SJCRH30 (cell line): ENCODE measurements at places on chromosomes 4 and X. TPM values are rescaled to one million over a fixed set of nuclear protein-coding genes. Genes with fewer than 3 reads are reported as not detected.
A peak's percentile ranks its signal among the peaks of the same experiment; 100 is the strongest.

The ERVMER34-1 gene
- 0.04 TPM in 1 of 2 replicates, not detected in the other for total RNA-seq

The SLITRK4 gene
- 0.02 TPM in 1 of 2 replicates, not detected in the other for total RNA-seq

The CT47B1 gene
- total RNA-seq, result not detected in 2 replicates

DNA sequence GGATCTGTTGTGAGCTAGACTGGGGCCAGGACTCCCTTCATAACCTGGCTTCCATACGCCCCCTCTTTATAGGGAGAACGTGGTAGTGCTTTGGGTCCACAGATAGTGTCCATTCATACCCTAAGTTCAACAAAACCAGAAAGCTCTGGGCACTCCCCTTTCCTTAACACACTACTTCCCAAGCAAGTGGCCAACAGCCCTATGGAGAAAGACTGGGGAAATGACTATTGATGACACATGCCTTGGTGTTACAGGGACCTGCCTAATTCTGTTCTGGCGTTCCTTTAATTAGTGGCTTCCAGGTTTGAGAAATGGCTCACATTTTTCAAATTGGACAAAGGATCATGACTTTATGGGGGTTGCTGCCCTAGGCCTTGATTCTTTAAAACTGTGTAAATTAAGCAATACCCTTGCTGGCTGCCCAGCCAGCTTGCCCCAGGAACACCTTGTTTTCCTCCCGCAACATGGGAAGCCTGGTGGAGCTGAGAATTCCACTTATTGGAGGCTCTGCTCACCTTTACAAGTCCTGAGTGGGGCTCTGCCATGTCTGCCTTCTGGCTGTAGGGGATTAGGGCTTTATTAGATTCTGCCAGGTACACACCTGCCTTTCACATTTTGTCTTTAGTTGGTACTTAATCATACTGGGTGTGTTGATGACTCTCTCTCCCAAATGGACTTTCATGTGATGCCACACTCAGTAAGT, 61.1 kb downstream of the RGS12 start:
- no peaks in the 10 kb centered on the region for H3K27me3 ChIP-seq
- peaks cover 9% of the 10 kb centered on the region; the same call in 1 of the 2 replicates for H3K36me3 ChIP-seq
- H3K4me1 ChIP-seq, result no peaks in the 10 kb centered on the region
- H3K27ac ChIP-seq, result no peak overlapping the region
- DNase-seq, result no peak

The SUV39H1 gene
- 10.2 and 10.5 TPM in 2 replicates for total RNA-seq

GRCh38 chr4:88219099-88219498, 60.7 kb upstream of the ABCG2 start:
- H3K27me3 ChIP-seq, result no peaks in the 10 kb centered on the region
- H3K4me3 ChIP-seq, result no peak overlapping the region
- H3K36me3 ChIP-seq, result no peaks in the 10 kb centered on the region
- no peaks in the 10 kb centered on the region for H3K4me1 ChIP-seq

The TMPRSS11F gene
- total RNA-seq, result not detected in 2 replicates

- peak; percentile 55 for DNase-seq
- H3K36me3 ChIP-seq, result no peaks in the 10 kb centered on the region
- peaks cover 3% of the 10 kb centered on the region for H3K4me1 ChIP-seq
- no peaks in the 10 kb centered on the region for H3K27me3 ChIP-seq
- H3K27ac ChIP-seq, result no peak overlapping the region
Measured at GRCh38 chr4:74805601-74806000, 11.3 kb upstream of the BTC start.

- no peak overlapping the region for H3K4me3 ChIP-seq
- no peaks in the 10 kb centered on the region for H3K36me3 ChIP-seq
- no peaks in the 10 kb centered on the region for H3K27me3 ChIP-seq
- H3K4me1 ChIP-seq, result no peaks in the 10 kb centered on the region
- H3K27ac ChIP-seq, result no peak overlapping the region
Measured at GRCh38 chr4:54999003-54999402, 126.4 kb downstream of the KDR start.

- H3K4me1 ChIP-seq, result peaks cover 11% of the 10 kb centered on the region
- H3K27me3 ChIP-seq, result no peaks in the 10 kb centered on the region
- no peak for DNase-seq
- no peaks in the 10 kb centered on the region for H3K36me3 ChIP-seq
- H3K4me3 ChIP-seq, result no peak overlapping the region
Measured at GRCh38 chr4:98848448-98848847, 80.5 kb downstream of the EIF4E start.

The F9 gene
- total RNA-seq, result not detected in 2 replicates

The IL3RA gene
- total RNA-seq, result not detected in 2 replicates

DNA sequence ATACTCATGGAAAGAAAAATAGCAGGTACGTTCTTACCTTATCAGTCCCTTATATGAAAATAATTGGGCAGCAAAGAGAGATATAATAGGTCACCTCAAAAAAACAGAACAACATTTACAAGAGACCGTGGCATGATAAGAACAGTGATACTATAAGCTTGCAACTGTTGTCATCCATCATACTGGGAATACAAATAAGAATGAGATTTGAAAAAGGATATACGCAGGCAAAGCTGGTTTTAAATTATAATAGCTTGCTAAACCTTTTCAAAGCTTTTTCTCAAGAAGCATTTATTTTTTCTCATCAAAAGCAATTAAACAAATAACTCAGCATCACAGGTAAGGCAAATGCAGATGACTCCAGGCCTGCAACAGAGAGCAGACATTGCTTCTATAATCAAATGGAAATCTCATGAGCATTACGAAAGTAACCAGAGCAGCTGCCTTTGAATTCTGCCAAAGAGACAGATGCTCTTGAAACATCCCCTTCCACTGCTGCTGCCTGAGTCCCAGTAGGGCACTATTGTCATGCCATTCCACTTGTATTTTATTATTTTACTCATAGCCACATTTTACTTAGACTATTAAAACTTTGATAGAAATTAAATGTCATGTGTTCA, 620.6 kb upstream of the GNPDA2 start:
- H3K27me3 ChIP-seq, result no peaks in the 10 kb centered on the region
- peaks cover 16% of the 10 kb centered on the region for H3K4me1 ChIP-seq
- peak overlapping the region; percentile 17; the same call in 1 of the 2 replicates for H3K4me3 ChIP-seq

- peaks cover 6% of the 10 kb centered on the region; the same call in 1 of the 2 replicates for H3K4me1 ChIP-seq
- H3K27me3 ChIP-seq, result no peaks in the 10 kb centered on the region
- H3K36me3 ChIP-seq, result no peaks in the 10 kb centered on the region
- H3K4me3 ChIP-seq, result no peak overlapping the region
- no peak overlapping the region for H3K27ac ChIP-seq
Measured at GRCh38 chr4:144787365-144788258, 141.7 kb downstream of the HHIP start.

- no peak overlapping the region for H3K4me3 ChIP-seq
- H3K4me1 ChIP-seq, result no peaks in the 10 kb centered on the region
- DNase-seq, result no peak
- no peaks in the 10 kb centered on the region for H3K27me3 ChIP-seq
- no peak overlapping the region for H3K27ac ChIP-seq
Measured at GRCh38 chr4:184269879-184270430, 52.3 kb upstream of the ENPP6 start.

The TCEAL2 gene
- not detected in 2 replicates for total RNA-seq

GRCh38 chrX:123625952-123626351, 106.9 kb downstream of the THOC2 start:
- H3K36me3 ChIP-seq, result peaks cover 75% of the 10 kb centered on the region
- H3K27me3 ChIP-seq, result no peaks in the 10 kb centered on the region
- no peak for DNase-seq
- 0 out of 2 replicates have a peak, but pooled peaks cover 2% of the 10 kb centered on the region for H3K4me1 ChIP-seq
- H3K27ac ChIP-seq, result no peak overlapping the region
- no peak overlapping the region for H3K4me3 ChIP-seq

DNA sequence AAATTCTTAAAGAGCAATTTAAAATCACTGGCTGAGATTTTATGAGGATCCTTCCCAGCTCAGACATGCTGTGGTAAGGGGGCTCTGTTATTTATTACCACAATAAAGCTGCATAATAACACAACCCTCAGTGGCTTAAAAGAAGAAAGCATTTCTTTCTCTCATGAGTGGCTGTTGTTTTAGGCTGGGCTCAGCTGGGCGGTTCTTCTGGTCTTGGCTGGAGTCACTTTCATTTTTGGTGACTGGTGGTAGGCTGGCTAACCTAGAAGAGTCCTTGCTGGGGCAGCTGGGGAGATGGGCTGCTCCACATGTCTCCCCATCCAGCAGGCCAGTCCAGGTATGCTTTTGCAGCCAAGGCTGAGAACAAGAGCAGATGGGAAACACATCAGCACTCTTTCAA, 113.0 kb upstream of the MSX1 start:
- H3K27ac ChIP-seq, result no peak overlapping the region
- DNase-seq, result no peak
- H3K4me3 ChIP-seq, result no peak overlapping the region
- H3K4me1 ChIP-seq, result no peaks in the 10 kb centered on the region
- no peaks in the 10 kb centered on the region for H3K27me3 ChIP-seq

- H3K27ac ChIP-seq, result no peak overlapping the region
- DNase-seq, result peak; percentile 13
- H3K4me1 ChIP-seq, result no peaks in the 10 kb centered on the region
- no peaks in the 10 kb centered on the region for H3K27me3 ChIP-seq
Measured at GRCh38 chrX:69216446-69216845, 51.2 kb upstream of the PJA1 start.

The MGAT4D gene
- total RNA-seq, result not detected in 2 replicates

GRCh38 chrX:105910563-105911105, 88.3 kb downstream of the NRK start:
- no peaks in the 10 kb centered on the region for H3K4me1 ChIP-seq
- H3K36me3 ChIP-seq, result no peaks in the 10 kb centered on the region
- H3K4me3 ChIP-seq, result no peak overlapping the region
- DNase-seq, result no peak

GRCh38 chr4:145808848-145809512, 129.0 kb downstream of the C4orf51 start:
- H3K4me1 ChIP-seq, result no peaks in the 10 kb centered on the region
- no peak for DNase-seq
- peaks cover 2% of the 10 kb centered on the region; the same call in 1 of the 2 replicates for H3K36me3 ChIP-seq

- no peak overlapping the region for H3K27ac ChIP-seq
- DNase-seq, result no peak
- no peak overlapping the region for H3K4me3 ChIP-seq
- no peaks in the 10 kb centered on the region for H3K4me1 ChIP-seq
- no peaks in the 10 kb centered on the region for H3K27me3 ChIP-seq
Measured at GRCh38 chrX:151538190-151539122, 25.0 kb upstream of the PASD1 start.

GRCh38 chr4:135553213-135553612, 1351.6 kb upstream of the PABPC4L start:
- no peak for DNase-seq
- no peaks in the 10 kb centered on the region for H3K36me3 ChIP-seq
- no peaks in the 10 kb centered on the region for H3K4me1 ChIP-seq
- no peak overlapping the region for H3K27ac ChIP-seq

The DMRTC1B gene
- not detected in 2 replicates for total RNA-seq

- no peak overlapping the region for H3K4me3 ChIP-seq
- H3K27me3 ChIP-seq, result no peaks in the 10 kb centered on the region
- no peak overlapping the region for H3K27ac ChIP-seq
Measured at GRCh38 chr4:154218051-154218450, 273.5 kb downstream of the DCHS2 start.

DNA sequence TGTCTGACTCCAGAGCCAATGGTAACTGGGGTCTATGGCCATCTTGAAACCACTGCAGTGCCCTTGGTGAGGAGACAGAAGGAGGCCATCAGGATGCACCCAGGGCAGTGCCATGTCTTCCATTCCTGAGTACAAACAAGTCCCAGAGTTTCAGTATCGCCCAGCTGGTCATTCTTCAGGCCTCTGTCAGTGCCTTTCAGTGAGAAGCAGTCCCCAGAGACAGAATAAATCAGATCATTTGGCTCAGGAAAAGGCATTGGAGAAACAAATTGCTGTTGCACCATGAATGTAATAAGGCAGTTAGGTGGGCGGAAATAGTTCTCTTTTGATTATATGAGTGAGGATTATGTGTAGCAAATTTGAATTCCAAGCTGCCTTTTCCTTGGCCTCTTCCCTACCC, 21.3 kb downstream of the ADGRG4 start:
- no peak overlapping the region for H3K27ac ChIP-seq
- H3K36me3 ChIP-seq, result no peaks in the 10 kb centered on the region
- no peaks in the 10 kb centered on the region for H3K4me1 ChIP-seq
- DNase-seq, result no peak

The MGARP gene
- 22.3 and 27.2 TPM in 2 replicates for total RNA-seq

GRCh38 chrX:79169484-79169883, 25.0 kb downstream of the GPR174 start:
- no peaks in the 10 kb centered on the region for H3K27me3 ChIP-seq
- DNase-seq, result peak; percentile 59
- H3K36me3 ChIP-seq, result no peaks in the 10 kb centered on the region
- H3K4me3 ChIP-seq, result no peak overlapping the region

DNA sequence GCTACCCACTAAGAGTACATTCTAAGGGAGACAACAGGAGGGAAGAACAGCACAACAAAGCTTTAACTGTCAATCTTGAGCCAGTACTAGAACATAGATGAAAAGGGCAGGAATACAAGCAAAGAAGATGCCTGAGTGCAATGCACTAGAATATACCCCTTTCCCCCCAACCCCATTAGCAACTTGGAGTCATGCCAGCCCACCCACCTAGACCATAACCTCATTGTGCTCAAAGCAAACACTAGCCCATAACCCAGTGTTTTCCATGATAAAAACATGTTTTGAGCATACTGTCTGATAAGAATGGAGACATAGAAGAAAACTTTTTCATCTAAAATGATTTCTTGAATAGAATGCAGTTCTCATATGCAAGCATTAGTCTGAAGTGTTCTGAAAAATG, 183.2 kb downstream of the RAP1GDS1 start:
- no peaks in the 10 kb centered on the region for H3K27me3 ChIP-seq
- peaks cover 32% of the 10 kb centered on the region for H3K4me1 ChIP-seq
- peaks cover 16% of the 10 kb centered on the region for H3K36me3 ChIP-seq
- no peak overlapping the region for H3K27ac ChIP-seq
- no peak overlapping the region for H3K4me3 ChIP-seq

DNA sequence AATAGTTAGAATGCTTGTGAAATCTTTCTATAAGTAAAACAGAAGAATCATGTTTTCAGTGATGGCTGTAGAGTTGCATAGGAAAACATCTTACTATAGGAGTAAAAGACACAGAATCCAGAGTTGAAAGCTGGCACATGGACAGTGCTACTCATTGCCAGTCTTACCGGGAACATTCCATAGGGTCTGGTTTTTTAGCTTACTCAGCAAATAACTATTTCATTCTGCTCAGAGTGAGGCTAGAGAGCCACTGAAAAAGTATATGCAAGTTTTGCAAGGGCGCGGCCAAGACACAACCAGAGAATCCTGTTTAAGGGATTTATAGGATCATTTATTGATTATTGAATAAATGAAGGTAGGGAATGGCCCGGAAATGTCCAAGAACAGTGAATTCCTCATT, 60.3 kb downstream of the MTHFD2L start:
- H3K36me3 ChIP-seq, result no peaks in the 10 kb centered on the region
- H3K27ac ChIP-seq, result no peak overlapping the region
- H3K4me1 ChIP-seq, result no peaks in the 10 kb centered on the region
- no peaks in the 10 kb centered on the region for H3K27me3 ChIP-seq
- no peak for DNase-seq

DNA sequence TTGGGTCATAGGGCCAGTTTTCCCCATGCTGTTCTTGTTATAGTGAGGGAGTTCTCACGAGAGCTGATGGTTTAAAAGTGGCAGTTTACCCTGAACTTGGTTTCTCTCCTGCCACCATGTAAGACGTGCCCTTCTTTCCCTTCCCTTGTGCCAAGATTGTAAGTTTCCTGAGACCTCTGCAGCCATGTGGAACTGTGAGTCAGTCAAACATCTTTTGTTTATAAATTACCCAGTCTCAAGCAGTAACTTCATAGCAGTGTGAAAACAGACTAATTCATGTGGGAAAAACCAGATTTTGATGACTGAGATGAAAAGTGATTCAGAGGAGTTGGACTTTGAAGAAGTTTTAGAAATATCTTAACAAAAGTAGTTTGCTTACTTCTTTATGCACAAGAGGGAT, 101.4 kb downstream of the ARHGAP10 start:
- H3K36me3 ChIP-seq, result no peaks in the 10 kb centered on the region
- H3K27ac ChIP-seq, result no peak overlapping the region
- H3K4me3 ChIP-seq, result no peak overlapping the region
